ENCODE measurements at places on chromosomes 1 and 21. TPM values are rescaled to one million over a fixed set of nuclear protein-coding genes. Genes with fewer than 3 reads are reported as not detected.

Gene VSIG8
- polyA plus RNA-seq: 0.17 TPM

Gene ZC3H11A
- polyA plus RNA-seq: 175 TPM

Gene DPH5
- polyA plus RNA-seq: 62.0 TPM

Gene CBR3
- 0.91 TPM for polyA plus RNA-seq

DNA sequence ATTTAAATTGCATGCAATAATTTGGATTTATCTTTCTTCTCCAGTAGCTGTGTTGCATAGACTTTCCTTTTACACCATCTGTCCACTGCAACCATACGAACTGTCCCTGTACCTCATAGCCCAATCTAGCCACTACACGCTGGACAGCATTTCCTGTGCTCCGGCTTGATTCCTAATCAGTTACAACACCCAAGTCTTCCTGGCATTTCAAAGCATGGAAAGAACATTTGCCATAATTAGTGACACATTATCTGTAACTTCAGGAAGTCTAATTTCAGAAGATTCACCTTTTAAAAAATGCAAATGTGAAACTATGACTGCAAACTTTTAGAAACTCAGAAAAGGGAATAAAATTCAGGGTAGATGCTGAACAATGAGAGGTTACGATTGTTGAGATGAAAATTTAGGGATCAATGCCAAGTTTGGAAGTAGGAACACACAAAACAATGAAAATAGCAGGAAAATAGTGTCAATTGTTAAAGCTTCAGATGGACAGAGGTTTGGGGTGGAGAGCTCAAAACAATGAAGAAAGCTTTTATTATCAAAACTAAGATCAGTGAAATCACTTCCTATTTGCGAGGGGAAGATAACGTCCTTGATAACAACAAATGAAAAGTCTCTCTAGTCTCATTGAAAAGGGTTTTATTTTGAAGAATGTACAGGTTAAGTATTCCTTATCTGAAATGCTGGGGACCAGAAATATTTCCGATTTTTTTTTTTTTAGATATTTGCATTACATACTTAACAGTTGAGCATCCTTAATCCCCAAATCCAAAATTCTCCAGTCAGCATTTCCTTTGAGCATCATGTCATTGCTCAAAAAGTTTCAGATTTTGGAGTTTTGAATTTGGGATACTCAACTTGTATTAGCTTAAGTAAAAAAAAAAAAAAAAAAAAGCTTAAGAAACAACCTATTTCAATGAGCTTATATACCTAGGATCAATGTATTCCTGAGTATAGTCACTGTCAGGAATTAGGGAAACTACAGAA, 107.3 kb downstream of the FNBP1L start:
- no peak for DNase-seq

- no peak for DNase-seq
Observed at GRCh38 chr1:156619582-156619955, 354 bp downstream of the HAPLN2 start.

DNA sequence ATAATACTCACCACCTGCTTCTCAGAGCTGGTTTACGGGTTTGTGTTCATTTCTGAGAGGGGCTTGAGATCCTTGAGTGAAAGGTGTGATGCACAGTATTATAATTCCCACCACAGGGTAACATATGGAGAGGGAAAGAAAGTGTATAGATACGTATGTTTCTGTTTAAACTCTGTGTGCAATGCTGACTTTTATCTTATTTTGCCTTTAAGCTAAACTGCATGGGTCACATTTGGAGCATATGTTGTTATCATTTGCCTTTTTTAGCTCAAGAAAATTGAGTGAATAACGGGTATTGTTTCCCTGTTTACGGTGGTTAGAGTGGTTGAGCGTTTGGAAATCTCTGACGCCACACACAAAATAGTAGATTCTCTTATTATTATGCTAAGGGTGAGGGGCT, 191.1 kb upstream of the NFIA start:
- no peak for DNase-seq

DNA sequence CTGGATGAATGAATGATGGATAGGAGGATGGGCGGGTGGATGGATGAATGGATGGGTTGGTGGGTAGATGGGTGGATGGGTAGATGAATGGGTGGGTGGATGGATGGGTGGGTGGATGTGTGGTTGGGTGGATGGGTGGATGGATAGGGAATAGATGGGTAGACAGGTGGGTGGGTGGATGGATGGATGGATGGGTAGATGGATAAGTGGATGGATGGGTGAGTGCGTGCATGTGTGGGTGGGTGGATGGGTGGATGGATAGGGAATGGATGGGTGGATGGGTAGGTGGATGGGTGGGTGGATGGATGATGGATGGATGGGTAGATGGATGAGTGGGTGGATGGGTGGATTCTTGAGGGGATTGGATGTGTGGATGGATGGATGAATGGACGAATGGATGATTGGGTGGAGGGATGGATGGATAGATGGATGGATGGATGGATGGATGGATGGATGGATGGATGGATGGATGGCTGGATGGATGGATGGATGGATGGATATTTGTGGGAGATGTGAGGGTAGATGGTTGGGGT, 68.7 kb downstream of the SDC3 start:
- DNase-seq: no peak
